Nephron progenitor cell (in vitro differentiated cells): ENCODE measurements at places on chromosomes 7 and 10.

DNA sequence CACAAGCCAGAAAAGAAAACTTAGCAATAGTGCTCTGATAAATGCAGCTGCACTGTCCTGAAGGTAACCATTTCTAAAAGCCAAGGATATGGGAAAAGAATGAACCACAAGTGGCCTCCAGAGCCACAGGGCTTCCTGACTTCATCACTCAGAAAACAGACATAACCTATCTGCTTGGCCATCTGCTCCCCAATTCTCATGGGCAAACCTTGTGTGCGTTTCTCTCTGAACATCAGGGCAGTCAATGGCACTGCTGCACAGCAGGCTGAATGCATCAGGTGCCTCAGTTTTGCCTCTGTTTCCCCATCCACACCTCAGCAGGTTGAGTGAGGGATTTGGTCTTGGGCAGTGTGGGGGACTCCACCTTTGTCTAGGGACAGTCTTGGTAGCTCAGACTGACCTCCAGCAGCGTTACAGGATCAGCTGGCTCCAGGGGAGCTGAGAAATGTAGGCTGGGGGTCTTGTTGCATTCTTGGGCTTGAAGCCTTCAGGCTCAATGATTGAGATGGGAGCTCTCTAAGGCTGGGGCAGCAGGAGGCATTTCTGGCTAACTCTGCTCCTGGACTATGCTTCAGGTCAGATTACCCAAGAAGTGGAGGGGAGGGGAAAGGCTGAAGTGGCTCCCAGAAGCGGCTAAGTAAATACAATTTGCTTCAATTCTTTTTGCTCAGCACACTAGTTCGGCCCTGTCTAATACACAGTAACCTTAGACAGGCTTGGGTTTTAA lies 23.6 kb upstream of the PDLIM1 start:
- DNase-seq: no peak

DNA sequence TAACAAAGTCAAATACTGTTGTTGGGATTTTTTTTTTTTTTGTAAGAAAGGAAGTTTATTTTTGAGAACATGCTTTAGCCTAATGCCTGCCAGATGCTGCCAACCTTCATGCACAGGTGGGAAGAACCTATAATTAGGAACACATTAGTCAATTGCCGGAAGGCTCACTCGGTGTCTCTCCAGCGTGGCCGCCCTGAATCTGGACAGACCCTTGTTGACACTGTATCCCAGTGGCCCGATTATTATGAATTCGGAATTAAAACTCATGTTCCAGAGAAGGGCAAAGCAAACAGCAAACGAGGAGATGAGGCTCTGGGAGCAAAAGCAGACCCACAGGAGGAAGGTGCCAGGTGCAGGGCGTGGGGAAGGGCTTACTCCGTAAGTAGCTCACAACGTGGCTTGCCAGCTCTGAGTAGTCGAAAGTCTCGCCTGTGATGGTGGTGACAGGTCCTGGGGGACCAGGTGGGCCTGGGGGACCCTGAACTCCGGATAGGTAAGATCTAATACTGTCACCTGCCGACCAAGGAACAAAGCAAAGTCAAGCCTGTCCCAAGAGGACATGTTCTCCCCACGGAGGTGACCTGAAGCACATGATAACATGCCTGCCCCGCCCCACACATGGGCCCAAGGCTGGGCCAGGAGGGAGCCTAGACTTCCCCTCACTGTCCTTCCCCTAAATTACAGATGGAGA lies 48.3 kb downstream of the COL17A1 start:
- DNase-seq: no peak

DNA sequence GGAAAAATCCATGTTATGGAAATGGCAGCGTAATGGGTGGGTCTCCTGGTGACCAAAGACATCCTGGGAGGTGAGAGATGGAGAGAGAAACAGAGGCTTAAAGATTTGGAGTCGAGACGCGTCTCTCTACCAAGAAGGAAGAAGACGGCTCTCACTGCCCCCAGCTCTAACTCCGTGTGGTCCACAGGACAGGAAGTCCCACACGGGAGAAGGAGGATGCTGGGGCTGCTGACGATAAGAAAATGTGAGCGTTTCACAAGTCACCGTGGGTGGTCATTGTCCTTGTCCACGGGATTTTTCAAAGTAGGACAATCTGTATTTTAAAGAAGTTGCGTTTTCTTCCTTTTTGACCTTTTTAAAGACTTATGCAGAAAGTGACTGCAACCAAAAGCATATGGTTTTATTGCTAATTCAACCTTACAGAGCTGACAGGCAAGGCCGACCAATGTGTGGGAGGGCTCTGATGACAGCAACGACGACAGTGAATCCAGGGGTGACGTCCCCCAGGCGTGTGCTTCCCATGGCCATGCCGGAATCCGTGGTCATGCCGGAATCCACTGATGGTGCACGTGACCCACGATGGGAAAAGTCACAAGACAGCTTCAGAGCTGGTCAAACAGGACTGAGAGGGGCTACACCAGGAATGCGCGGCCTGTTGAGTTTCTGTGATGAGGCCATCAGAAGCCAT lies 341.2 kb downstream of the PTPRN2 start:
- DNase-seq: no peak

DNA sequence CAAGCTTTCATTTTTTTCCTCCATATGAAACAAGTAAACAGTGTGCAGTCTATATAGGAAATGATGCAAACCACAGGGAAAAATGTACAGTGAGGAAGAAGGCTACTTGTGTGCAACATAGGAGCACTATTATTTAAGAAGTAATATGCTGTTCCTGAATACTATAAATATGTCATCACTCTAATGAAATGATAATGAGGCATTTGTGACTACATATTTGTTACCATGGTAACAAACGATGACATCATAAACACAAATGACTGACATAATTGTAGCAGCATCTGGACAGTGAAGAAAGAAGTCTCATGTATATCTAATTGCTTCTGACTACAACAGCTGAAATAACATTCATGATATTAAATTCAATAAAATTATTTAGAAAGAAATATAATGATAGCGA lies 164.8 kb downstream of the C7orf25 start:
- DNase-seq: no peak

GRCh38 chr10:71241830-71242621 lies 29.7 kb downstream of the UNC5B start:
- DNase-seq: no peak

DNA sequence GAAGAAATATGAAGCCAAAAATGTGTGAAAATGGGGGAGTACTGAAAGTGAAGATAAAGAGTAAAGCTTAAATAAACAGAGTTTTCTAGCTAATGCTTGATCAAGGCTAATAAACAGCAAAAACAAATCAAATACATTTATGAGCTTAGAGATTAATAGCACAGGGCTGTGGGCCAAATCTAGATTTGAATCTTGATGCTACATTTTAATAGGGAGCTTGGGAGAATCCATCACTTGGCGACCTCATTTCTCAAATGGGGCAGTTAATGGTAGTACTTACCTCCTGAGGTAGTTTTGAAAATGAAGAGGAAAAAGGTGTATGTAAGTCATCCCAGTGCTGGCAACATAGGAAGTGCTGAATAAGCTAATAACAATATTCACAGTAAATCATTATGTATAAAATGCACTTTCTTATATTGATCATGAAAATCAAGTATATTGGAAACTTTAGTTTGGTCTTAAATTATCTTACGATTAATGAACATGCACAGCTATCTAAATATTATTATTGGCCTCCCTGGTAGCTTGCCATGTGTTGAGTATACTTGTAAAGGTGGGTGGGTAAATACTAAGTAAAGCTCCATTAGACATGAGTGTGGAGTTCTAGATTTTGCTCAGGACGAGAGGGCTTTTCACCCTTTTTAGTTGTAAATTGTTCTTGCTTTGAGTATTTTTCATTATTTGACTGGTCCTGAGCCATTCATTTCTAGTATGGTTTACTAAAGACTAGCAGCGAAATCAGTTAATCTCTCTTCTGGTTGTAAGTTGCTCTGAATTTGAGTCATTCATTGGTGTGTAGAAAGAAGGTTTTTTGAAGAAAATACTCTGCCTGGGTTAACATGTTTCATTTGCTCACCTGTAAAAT lies 5.1 kb downstream of the BICC1 start:
- DNase-seq: no peak

- DNase-seq: no peak
Observed at GRCh38 chr7:144584726-144585125, 181.2 kb upstream of the NOBOX start.

DNA sequence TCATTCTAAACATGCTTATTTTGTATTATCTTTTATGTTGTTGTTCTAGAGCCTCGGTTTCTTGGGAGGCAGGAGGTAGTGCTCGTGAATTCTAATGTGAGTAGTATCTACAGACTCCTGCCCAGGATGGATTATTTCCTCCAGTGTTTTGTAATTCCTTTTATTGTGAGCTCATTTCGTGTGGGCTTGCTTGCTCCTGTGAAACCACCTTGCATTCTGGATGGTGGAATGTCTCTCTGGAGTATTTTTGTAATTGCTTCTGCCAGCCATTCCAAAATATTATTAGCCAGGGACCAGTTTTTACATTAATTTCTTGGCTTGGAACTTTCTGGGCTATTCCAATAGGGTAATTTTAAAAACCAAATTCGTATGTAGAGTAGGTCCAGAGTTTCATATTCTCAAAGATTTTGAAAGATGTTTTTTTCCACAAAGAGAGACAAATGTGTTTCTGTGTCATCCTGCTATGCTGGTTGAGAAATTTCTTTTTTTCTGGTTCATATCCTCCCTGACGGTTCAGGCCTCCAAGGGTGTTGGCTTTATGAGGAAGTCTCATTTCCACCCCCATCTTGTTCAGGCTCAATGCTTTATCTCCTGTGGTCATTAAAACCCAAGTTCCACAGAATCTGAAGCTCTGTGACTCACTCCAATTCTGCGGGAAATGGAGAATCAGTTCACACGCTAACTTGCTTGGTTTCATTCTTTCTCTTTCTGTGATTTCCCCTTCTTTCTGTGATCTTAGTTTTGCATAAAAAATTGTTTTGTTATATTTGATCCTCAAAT lies 41.7 kb upstream of the CALD1 start:
- no peak for DNase-seq

DNA sequence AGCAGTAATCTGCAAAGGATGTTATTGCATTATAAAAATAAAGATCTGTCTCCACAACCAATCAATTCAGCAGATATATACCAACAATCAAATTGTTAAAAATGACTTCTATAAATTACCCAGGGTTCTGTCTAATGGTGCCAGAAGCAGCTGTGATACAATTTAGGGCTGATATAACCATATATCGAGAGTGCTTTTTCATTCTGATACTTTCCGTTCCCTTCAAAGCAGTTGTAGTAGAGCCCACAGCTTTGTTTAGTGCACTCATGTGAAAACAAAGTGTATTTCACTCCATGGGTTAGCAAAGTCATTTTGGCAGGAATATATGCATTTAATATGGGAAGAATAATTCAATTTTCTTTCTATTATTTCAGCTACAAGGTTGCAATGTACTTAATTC lies 83.1 kb upstream of the CHCHD3 start:
- DNase-seq: no peak

DNA sequence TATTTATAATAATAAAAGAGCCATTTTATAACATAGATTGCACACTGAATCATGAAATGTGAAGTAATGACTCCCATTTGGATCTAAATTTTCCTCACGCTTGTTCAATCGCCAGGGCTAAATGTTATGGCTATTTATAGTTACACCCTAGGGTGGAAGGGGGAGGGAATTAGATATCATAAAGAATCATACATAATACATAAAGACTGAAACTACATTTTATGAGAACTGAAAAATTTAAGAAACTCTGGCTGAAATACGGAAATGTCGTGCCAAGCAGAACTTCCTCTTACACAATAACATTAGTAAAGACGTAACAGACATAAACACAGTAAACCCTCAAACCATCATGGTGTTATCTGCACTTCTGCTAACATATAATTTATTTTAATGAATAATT lies 327.5 kb upstream of the PHF14 start:
- DNase-seq: no peak

DNA sequence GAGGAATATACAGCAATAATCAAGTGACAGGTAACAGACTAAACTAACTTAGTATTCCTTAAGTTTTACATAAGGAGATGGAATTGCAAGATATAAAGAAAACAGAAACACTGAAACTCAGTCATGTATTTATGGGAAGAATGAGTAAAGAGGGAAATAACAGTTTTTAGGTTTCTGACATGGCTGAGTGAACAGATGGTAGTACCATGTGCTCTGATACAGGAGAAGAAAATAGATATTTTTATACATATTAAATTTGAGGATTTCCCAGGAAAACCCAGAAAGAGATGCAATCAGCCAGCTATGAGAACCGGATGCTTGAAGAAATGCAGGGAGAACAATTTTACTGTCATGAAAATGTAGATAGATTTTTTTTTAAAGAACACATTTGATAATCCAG lies 669.5 kb upstream of the GRM3 start:
- no peak for DNase-seq
